Amniotic epithelial cell (primary cell): ENCODE measurements at places on chromosomes 6 and 20.

GRCh38 chr20:50635676-50636600, 55.4 kb downstream of the RIPOR3 start:
- DNase-seq = peak; percentile 86

- DNase-seq = no peak
Measured at GRCh38 chr6:30570740-30571074, 535 bp upstream of the ABCF1 start.

- DNase-seq = no peak
Measured at GRCh38 chr6:143396497-143397226, 53.8 kb downstream of the ADAT2 start.

GRCh38 chr6:74610352-74610751, 595.5 kb downstream of the COL12A1 start:
- DNase-seq = no peak

GRCh38 chr20:49507741-49508434, 25.4 kb upstream of the KCNB1 start:
- DNase-seq = no peak

DNA sequence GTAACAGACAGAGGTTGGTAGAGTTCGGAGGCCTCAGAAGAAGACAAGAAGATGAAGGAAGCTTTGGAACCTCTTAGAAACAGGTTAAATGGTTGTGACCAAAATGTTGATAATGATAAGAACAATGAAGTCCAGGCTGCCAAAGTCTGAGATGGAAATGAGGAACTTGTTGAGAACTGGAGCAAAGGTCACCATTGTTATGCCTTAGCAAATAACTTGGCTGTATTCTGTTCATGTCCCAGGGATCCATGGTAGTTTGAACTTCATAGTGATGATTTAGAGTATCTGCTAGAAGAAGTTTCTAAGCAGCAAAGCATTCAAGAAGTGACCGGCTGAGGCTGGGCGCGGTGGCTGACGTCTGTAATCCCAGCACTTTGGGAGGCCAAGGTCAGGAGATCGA, 11.1 kb upstream of the LSM14B start:
- no peak for DNase-seq

DNA sequence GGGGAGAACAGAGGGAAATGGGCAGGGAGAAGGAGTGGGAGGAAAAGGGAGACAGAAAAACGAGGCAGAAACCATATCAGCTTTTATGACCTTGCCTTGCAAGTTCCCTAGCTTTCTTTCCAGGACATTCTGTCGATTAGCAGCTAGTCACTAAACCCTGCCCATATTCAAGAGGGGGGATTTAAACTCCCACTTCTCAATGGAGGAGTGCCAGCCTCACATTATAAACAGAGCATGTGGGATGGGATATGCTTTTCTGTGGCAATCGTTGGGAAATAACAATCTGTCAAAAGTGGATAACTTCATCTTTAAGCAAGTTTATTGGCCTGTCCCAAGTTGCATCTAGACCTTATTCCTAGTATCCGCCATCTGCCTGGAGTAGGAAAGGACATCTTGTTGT, 57.0 kb upstream of the TMEM170B start:
- peak; percentile 75 for DNase-seq

GRCh38 chr6:169170583-169170955, 83.1 kb downstream of the THBS2 start:
- DNase-seq = no peak

DNA sequence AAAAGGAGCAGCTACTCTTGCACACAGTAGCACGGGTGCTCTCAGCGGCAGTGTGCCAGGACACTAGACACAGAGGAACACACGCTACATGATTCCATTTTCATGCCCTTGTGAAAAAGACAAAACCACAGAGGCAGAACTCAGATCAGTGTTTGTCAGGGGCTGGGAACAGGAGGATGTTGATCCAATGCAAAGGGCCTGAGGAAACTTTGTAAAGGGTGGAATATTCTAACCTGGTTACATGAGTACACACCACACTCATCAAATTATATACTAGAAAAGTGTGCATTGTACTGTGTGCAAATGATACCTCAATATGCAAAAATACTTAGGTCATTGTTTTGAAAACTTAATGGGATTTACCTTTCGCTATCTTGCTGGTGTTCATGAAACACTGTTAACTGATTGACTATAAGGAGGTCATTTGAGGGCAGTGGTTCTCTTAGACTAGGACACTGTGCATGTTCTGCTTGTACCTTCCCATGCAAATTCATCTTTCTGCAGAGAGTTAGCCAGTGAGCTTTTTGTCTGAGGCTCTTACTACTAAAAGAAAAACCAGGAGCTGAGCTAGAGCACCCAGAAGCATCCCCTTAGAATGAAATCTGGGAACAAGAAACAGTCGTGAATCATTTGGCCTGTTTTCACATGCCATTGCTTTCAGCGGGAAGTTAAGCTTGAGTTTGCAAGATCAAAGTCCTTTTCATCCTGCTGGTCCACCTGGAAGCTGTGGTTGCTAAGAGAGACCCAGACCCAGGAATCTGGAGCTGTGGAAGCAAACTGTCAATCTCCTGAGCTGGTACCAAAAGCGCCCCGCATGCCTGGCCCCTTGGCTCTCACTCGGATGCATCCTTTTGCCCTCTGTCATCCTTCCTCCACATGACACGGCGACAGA, 204.8 kb downstream of the TTLL2 start:
- no peak for DNase-seq

GRCh38 chr6:170102038-170102437, 188.8 kb downstream of the DLL1 start:
- no peak for DNase-seq

- no peak for DNase-seq
Measured at GRCh38 chr6:72665599-72665998, 43.7 kb downstream of the KCNQ5 start.

DNA sequence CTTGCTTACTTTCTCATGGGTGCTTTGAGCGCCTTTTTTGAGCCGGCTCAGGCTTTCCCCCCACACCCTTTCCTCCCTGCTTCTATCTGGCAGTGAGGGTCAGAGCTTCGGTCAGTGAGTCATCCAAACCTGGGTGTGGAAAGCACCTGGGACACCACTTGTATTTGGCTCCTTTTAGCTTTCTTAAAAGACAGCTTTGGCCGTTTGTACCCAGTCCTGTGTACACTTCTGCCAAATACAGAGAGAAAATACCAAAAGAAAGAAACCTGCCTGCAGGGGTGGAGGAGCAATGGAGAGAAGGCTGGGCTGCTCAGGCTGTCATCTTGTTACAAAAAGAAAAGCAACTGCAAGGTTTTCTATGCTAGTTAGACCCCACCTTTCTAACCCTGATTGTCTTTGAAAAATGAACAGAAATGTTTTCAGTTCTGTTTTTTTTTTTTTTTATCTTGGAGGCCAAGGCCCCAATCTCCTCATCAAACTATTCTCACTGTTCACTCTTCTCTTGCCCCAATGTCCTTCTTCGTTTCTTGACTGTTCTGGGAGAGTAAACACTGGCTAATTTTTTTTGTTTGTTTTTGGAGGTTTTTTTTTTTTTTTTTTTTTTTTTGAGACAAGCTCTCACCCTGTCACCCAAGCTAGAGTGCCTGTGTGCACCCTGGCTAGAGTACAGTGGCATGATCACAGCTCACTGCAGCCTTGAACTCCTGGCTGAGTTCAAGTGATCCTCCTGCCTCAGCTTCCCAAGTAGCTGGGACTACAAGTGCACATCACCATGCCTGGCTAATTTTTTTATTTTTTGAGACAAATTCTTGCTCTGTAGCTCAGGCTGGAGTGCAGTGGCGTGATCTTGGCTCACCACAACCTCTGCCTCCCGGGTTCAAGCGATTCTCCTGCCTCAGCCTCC, 76.4 kb downstream of the SSR1 start:
- DNase-seq = no peak

DNA sequence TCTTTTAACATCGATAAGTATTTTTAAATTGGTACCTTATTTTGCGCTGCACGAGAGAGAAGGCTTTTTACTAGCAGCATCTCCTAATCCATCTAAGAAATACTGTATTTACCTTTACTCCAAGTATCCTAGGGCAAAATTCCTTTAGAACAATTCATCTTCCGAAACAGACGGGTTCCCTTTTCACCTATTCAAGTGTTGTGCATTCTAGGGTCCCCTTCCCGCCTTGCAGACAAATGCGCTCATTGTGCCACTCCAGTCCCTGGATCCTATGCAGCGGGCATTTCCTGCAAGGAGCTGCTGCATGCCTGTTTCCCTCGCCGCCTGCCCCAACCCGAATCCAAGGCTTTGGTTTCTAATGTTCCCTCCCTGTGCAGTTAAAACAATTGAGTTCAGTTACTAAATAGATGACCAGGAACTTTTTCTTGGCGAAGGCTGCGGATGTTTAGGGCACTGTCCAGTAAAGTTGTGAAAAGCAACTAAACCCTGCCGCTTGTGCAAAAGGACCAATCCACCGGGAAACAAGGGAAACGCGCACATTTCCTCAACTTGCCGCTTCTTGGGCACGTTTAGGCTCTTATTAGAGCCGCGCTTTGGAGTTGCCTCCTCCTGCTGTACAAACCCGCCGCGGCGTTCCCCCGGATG, 556 bp upstream of the SCAF8 start:
- peak; percentile 64 for DNase-seq

DNA sequence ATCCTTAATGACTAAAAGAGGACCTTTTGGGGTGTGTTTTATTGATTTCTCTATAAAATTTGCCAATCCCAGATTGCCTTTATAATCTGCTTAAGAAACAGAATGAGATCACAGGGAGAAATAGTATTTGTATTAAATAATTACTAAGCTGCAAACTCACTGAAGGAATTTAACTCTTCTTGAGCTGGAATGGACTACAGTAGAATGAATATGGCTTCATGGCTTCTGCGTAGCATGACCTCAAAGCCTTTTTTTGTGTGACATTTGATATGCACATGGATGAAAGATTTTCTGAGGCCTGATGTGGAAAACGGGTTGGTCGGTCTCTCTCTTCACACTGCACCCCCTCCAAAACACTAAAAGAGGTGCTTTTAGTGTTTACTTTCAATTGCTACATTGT, 115.9 kb downstream of the QKI start:
- no peak for DNase-seq

- DNase-seq = no peak
Measured at GRCh38 chr20:38748861-38749149, 545 bp downstream of the ACTR5 start.

GRCh38 chr6:103177791-103178190, 1681.9 kb downstream of the HACE1 start:
- no peak for DNase-seq

DNA sequence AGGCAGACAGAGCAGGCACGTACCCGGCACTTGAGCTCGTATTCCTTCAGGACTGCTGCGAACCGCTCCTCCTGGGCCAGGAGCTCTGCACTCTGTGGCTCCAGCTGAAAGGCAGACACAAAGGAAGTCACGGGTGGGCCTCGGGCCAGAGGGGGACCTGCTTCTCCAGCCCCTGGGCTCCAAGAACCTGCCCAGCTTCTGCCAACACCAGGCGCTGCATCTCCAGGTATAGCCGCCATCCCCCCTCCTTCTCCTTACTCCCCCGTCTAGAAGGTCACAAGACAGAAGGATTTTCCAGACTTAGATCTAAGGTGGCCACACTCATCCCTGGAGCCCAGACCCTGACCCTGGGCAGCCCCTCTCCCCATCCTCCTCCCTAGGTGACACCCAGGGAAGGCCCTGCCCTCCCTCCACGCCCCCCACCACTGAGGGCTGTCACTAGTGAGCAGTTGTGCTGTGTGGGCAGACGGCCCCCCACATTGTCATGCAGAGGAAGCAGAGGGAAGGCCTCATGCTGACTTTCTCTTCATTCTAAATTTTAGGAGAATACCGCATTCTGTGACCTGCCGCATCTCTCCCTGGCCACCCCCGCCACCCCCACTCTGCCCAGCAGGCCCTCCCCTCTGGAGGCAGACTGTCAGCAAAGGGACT, 81.9 kb downstream of the GINS1 start:
- no peak for DNase-seq

DNA sequence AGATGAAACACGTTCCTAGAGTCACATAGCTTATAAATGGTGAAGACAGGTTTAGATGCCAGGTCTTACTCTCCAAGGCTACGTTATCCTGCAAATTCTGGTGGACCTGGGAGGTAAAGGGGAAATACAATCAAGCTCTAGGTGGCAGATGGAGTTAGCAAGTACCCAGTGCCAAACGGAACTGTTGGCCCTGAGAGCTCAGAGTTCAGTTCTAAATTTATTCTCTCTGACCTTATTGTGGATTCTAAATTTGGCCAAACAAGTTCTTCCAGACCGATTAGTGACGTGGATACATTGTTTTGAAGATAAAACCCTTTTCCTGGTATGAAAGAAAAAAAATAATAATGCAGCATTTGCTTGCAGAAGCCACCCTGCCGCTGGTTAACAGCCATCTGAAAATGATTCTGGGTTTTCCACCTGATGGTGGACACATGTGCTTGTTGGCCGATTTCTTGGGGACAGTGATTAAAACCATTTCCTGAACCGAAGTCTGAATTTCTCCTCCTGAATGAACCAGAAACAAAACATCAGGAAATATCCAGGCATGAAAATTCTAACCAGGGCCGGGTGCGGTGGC, 32.5 kb downstream of the RIPOR3 start:
- no peak for DNase-seq

- no peak for DNase-seq
Measured at GRCh38 chr20:62739581-62740285, 31.1 kb downstream of the NTSR1 start.

DNA sequence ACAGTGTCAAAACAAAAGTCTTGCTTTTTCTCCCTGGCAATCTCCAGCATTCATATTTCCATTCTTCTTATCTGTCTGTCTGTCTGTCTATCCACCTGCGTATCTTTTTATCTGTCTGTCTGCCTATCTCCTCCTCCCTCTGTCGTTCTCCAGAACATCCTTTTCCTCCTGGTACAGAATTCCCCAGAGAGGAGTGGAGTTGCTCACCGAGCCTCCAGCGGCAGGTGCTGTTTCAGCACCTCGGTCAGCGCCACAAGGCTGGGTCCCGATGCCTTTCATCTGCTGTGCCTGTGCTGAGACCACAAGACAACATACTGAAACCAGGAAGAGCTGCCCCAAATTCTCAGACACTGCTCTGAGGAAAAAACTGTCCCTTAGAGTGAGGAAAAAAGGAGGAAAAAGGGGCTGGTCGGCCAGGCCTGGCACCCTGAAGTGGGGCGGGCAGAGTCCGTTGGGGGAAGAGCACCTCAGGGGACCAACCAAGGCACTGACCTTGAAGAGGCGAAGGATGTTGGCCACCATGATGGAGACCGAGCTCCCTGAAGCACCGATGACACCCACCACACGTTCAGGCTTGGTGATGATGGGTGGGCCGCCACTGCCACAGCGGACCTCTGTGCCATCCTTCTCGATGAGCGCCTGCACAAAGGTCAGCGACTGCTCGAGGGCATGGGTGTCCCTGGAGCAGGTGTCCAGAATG, 13.3 kb downstream of the GRM4 start:
- peak; percentile 32 for DNase-seq

DNA sequence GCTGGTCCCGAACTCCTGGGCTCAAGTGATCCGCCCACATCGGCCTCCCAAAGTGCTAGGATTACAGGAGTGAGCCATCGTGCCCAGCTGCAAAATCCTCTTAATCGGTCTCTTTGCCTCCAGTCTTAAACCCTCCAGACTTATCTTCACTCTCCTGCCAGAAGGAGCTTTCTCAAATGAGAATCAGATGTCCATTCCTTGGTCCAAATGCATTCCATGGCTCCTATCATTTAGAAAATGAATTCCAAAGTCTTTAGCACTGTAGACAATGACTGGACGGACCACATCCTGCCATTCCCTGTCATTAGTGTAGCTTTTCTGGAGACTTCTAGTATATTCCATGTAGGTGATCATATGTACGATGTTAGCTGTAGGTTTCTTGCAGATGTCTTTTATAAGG, 141.9 kb downstream of the ID4 start:
- DNase-seq = no peak
